A549 (cell line): ENCODE measurements at places on chromosomes 7 and 10.

DNA sequence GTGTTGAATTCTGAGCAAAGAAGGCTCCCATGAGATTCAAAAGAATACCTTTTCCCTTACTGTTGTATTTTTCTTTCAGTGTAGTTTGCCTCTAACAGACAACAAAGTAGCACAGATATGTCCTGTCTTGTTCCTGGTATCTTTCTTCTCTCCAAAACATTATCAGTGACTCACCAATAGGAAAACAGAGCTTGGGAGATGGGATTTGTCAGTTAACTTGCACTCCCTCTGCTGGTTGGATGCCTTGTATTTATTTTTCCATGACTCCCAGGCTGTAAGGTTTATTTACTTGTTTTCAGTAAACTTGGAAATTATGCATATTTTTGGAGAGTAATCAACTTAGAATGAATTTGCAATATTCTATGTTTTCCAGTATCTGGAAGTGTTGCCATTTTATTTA is 129.7 kb downstream of the SAMD9 start:
- DNase-seq = peak; percentile 56

DNA sequence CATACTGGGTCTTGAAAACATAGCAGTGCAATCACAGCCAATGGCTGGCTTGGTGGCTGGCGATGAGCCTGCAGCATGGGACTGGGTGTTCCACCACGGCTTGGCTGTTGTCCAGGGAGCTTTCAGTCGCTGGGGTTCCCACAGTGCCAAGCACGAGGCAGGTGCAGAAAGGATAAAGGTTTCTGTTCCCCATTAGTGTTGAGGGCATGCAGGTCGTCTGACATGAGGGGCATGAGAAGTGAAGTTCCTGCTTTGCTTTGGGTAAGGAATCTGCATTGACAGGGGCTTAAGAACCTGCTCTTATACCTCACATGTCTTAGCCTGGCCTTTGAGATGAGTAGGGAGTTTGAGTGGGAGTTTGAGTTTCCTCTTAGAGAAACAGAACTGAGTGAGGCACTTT is 9.0 kb upstream of the CFTR start:
- no peak for DNase-seq

GRCh38 chr10:35268323-35268722 is 68.0 kb upstream of the CCNY start:
- no peak for DNase-seq

GRCh38 chr7:106057962-106058927 is 53.9 kb downstream of the SYPL1 start:
- no peak for DNase-seq

DNA sequence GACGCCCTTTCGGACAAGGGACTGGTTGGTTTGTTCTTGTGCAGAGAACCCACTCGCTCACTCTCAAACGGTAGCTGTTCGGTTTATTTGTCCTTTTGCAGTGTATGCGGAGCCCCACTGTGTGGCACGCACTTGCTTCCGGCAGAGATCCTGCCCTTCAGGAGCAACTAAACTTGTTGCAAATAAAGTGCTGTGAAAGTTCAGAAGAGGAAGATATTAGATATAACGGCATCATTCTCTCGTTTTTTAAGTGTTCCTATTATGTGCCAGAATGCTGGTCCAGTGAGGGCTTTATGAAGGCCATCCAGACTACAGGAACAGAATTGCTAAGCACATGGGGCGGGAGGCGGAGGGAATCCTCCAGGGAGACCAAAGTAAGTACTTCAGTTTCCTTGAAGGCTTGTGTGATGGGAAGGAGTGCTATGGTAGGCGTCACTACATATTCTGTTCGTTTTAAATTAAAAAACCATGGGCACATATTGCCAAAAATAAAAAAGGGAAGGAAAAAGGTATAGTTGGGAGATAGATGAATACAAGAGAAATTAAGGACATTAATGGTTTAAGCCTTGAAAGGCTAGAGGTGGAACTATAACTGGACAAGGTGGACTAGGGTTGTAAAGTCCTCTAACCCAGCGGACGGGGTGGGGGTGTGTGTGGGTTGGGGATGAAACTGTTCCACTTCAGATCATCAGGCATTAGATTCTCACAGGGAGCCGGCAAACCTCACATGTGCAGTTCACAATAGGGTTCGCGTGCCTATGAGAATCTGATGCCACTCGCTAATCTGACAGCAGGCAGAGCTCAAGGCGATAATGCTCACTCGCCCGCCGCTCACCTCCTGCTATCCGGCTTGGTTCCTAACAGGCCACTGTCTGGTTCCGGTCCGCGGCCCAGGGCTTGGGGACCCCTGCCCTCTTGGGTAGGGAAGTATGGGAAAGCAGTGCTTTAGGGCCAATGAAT is 704 bp upstream of the ERLIN1 start:
- DNase-seq = peak; percentile 48

DNA sequence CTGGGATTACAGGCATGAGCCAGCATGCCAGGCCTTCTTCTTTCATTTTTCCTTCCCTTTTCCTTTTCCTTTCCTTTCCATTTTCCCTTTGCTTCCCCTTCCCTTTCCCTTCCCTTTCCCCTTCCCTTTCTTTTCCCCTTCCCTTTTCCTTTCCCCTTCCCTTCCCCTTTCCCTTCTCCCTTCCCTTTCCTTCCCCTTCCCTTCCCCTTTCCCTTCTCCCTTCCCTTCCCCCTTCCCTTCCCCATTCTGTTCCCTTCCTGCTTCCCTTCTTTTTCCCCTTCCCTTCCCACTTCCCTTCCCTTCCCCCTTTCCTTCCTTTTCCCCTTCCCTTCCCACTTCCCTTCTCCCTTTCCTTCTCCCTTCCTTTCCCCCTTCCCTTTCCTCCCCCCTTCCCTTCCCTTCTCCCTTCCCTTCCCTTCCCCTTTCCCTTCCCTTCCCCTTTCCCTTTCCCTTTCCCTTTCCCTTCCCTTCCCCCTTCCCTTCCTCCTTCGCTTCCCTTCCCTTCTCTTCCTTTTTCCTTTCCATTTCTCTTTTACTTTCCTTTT is 712.2 kb upstream of the POM121L12 start:
- no peak for DNase-seq

GRCh38 chr10:15841696-15842095 is 18.6 kb downstream of the MINDY3 start:
- no peak for DNase-seq

- no peak for DNase-seq
These were observed 190.2 kb upstream of the HABP2 start for GRCh38 chr10:113362645-113363091.

DNA sequence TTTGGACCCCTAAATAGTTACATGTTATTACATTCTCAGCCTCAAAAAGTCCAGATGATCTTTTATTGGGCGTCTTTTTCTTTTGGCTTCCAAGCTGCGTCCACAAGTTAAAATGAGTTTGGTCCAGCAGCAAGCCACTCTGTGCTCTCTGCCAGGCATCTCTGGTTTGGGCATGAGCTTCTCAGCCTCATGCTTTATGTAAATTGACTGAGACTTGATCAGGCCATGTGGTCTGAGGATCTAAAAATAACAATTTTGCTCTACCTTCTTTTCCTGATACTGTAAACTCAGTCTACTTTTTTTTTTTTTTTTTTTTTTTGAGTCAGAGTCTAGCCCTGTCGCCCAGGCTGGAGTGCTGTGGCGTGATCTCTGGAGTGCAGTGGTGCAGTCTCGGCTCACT is 15.6 kb downstream of the GAD2 start:
- no peak for DNase-seq

GRCh38 chr7:41118486-41118885 is 584.4 kb downstream of the INHBA start:
- DNase-seq = no peak

DNA sequence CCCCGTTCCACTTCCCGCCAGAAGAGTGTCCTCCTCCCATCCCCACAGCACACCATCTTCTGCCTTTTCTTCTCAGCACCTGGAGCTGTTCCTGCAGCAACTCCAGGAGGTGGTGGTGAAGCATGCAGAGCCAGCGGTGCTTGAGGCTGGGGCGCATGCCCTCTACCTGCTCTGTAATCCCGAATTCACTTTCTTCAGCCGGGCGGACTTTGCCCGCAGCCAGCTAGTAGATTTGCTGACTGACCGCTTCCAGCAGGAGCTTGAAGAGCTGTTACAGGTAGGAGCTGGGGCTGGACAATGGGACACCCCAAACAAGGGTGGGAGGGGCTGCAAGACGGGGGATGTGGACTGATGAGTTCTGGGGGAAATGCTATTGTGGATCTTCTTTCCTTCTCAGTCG is 19.1 kb upstream of the PVRIG start:
- DNase-seq = no peak

DNA sequence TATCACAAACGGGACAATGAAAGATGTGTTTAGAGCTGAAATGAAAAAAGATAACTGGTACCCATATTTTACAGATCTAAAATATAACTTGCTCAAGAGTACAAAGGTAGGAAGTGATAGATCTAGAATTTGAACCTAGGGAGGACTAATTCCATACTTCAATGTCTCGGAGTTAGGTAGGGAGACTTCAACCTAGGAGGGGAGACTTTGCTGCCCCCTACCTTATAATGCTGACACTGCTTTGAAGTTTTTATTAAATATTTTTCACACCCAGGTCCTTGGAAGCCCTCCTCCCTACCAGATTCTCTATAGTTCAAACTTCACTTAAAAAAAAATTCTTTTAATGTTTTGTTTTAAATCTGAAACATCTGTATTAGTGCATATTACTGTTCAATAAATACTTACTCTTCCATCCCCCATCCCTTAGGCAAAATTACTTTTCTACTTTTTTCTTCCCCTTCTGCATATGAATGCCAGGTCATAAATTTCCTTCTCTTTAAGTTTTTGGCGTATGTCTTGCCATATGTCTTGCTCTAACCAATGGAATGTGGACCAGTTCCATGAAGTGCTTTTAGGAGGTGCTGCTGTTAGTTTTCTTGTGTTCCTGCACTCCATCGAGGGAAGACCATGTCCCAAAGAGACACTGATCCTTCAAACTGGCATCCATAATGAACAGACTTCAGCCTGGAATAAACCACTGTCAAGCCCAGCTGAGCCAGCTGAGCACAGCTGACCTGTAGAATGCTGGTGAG is 57.8 kb downstream of the MICU1 start:
- peak; percentile 58 for DNase-seq

- no peak for DNase-seq
These were observed 381.1 kb downstream of the SDK1 start for GRCh38 chr7:3682028-3682710.

- no peak for DNase-seq
These were observed 16.6 kb upstream of the LANCL2 start for GRCh38 chr7:55348502-55348901.

DNA sequence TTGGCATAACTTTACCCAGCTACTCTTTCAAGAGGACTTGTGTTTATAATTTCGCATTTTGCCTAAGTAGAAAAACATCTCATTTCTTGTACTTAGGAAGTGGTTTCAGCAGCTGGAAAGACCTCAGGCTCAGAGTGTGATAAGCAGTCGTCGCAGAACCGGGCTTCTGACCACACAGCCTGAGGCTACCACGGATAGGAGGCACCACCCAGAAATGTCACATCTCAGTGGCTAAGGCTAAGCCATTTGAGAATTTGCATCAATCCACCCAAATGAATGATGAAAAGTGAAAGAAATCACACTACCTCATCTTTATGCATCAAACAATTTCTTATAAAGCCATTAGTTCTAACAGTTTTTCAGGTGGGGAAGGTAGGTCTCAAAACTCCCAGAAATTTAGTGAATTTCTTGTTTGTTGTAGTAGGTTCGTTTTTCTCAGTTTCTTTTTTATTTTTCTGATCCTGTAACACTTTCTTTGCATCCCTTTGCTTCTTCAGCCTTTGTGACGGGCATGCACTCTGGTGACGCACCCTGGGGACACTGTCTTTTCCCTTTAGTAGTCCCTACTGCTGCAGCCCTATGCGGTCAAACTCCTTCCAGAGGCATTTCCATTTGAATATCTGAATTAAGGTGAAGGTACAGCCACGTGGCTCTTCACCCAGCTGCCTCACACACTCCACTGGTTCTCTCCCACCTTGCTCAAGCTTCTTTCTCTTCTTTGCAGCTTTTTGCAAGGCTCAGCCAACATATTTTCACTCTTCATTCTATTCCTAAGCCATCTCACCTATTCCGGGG is 68.5 kb downstream of the MAP3K8 start:
- no peak for DNase-seq

- DNase-seq = no peak
These were observed 76.3 kb downstream of the CACNB2 start for GRCh38 chr10:18216482-18216881.

- DNase-seq = no peak
These were observed 898.1 kb downstream of the XPNPEP1 start for GRCh38 chr10:109025172-109025571.

DNA sequence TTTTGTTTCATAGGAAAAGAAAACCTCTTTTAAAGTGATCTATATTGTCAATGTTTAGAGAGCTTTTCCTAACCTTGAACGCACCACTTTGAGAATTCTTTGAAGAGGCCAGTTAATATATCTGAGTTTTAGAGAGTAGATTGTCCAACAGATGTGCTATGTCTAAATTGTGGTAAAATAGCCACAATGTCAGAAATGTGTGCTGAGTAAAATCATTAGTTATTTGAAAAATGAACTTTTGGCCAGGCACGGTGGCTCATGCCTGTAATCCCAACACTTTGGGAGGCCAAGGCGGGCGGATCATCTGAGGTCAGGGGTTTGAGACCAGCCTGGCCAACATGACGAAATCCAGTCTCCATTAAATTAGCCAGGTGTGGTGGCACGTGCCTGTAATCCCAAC is 61.6 kb upstream of the KIAA1217 start:
- no peak for DNase-seq

- no peak for DNase-seq
These were observed 264.3 kb downstream of the PTEN start for GRCh38 chr10:88127766-88128165.

DNA sequence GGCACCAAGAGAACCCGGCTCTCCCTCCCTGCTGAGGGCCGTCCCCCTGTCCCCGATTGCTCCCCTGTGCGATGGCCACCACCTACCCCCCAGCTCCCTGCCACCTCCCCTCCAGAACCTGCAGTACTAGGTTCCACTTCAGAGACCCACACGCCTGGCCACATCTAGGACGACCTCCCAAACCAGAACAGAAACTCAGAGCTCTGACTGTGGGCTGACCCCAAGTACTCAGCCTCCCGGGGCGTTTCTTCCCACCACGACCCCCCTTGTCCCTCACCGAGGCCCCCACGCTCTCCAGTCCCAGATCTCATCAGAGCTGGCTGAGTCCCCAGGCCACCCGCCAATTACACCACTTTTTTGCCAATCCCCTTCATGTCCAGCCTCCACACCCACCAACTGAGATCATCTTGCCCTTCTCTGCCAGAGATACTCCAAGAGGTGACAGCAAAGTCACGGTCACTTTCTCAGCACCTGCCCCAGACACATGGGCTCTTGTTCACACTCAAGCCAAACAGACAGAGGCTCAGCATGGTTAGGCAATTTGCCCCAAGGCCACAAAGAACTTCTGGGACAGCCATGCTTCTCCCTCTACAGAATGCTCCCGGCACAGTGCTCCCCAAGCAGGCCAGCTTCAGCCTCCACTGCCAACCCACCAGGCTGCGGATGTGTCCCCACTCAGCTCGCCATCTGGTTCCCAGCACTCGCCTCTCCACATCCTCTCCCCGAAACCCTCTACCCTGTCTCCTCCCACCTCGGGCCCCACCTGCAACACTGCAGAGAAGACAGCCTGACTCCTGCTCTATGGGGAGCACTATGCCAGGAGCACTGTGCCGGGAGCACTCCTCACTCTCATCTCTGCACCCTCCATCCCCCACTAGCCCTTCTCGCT is 4.7 kb downstream of the TMEM120A start:
- DNase-seq = no peak
